ENCODE measurements at places on chromosomes 2 and 18. TPM values are rescaled to one million over a fixed set of nuclear protein-coding genes. Genes with fewer than 3 reads are reported as not detected.

GRCh38 chr2:4992226-4992625, 700.0 kb upstream of the SOX11 start:
- no peaks in the 10 kb centered on the region for H3K36me3 ChIP-seq
- no peaks in the 10 kb centered on the region for H3K27me3 ChIP-seq
- no peak overlapping the region for H3K4me3 ChIP-seq
- no peak for DNase-seq
- no peaks in the 10 kb centered on the region for H3K4me1 ChIP-seq

GRCh38 chr2:230000118-230000841, 68.4 kb downstream of the SLC16A14 start:
- no peaks in the 10 kb centered on the region for H3K4me1 ChIP-seq
- DNase-seq = no peak
- H3K36me3 ChIP-seq = no peaks in the 10 kb centered on the region

DNA sequence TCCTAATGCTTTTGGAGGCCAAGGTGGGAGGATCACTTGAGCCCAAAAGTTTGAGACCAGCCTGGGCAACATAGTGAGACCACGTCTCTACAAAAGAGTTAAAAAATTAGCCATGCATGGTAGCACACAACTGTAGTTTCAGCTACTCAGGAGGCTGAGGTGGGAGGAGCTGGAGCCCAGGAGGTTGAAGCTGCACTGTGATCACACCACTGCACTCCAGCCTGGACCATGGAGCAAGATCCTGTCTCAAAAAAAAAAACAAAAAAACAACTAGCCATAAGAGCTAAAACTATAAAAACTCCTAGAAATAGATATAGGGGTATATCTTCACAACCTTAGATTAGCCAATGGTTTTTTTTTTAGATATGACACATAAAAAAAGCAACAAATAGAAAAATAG, 16.9 kb upstream of the COL6A3 start:
- H3K27me3 ChIP-seq = no peaks in the 10 kb centered on the region
- H3K4me3 ChIP-seq = no peak overlapping the region
- no peak for DNase-seq
- H3K4me1 ChIP-seq = no peaks in the 10 kb centered on the region

GRCh38 chr2:230234122-230234722, 8.7 kb downstream of the SP140 start:
- no peaks in the 10 kb centered on the region for H3K27me3 ChIP-seq
- H3K4me3 ChIP-seq = no peak overlapping the region
- H3K27ac ChIP-seq = no peak overlapping the region
- DNase-seq = no peak

GRCh38 chr2:164657129-164657528, 35.8 kb upstream of the GRB14 start:
- H3K27ac ChIP-seq = no peak overlapping the region
- H3K27me3 ChIP-seq = no peaks in the 10 kb centered on the region
- DNase-seq = no peak
- no peaks in the 10 kb centered on the region for H3K36me3 ChIP-seq

TMEM150A gene
- total RNA-seq = 24.0 TPM

C2orf15 gene
- total RNA-seq = 5.4 TPM

Data from Peyer's patch (tissue), 4 donors.